ENCODE measurements at places on chromosomes 6 and 20.

- no peak for DNase-seq
These were observed 6.0 kb downstream of the SYTL3 start for GRCh38 chr6:158655569-158656450.

GRCh38 chr6:170407200-170407599 is 100.6 kb downstream of the FAM120B start:
- DNase-seq, result no peak

DNA sequence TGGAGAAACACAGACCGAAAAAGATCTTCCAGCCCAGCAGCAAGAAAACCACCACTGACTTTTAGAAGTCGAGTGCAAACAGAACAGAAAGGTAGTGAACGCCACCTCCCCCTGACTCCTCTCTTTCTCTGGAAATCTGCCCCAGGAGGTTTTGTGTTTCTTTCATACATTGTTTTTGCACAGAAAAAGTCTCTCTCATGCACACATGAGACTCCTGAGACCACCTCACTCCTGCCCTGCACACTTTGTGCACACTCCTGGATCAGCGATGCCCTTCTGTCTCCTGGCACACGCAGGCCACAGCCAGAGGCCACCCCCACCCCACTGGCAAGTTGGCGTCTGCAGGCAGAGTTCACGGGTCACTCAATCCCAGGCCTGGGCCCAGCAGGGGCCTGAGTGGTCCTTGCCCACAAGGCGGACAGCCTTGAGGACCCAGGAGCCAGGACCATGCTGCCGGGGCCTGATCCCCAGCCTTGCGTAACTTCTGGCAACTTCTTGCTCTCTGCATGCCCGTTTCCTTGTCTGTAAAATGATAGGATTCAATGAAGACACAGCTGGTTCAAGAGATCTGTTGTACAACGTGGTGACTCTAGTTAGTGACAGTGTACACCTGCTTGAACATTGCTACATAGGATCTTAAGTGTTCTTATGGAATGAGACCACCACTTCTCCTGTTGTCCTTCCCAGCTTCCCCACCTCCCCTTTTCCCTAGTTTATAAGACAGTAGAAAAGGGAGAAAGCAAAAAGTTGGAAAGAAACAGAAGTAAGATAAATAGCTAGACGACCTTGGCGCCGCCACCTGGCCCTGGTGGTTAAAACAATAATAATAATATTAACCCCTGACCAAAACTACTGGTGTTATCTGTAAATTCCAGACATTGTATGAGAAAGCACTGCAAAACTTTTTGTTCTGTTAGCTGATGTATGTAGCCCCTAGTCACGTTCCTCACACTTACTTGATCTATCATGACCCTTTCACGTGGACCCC is 30.2 kb upstream of the CST7 start:
- DNase-seq, result no peak

DNA sequence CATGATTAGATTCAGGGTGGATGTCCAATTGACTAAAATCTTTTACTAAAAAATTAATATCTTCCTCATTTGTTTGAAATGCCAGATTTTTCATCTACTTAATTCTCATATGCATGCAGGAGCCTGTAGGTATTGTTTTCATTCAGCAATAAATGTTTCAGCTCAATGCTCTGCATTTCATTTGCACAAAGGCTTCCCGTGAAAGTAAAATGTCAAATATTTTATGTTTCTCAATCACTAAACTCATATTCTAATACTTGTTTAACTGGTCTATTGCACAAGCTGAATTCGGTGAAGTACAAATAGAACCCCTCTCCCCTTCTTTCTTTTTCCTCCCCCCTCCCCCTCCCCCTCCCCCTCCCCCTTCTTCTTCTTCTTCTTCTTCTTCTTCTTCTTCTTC is 175.9 kb downstream of the MCHR2 start:
- DNase-seq, result no peak

Measured in HuH-7 (cell line).